ENCODE measurements at places on chromosomes 4 and X. TPM values are rescaled to one million over a fixed set of nuclear protein-coding genes. Genes with fewer than 3 reads are reported as not detected.

Gene RAB40AL
- not detected for total RNA-seq

Gene DMRTC1B
- not detected for total RNA-seq

Gene MAGEA9B
- not detected for total RNA-seq

Gene PARM1
- total RNA-seq: 0.21 TPM

Gene ODAM
- not detected for total RNA-seq

Gene MSX1
- not detected for total RNA-seq

Gene LDB2
- total RNA-seq: 0.24 TPM

Gene SLC6A14
- 6.7 TPM for total RNA-seq

Gene C4orf54
- not detected for total RNA-seq

Gene PCDH18
- under 0.01 TPM for total RNA-seq

Gene FAM9B
- not detected for total RNA-seq

Gene MAGEE2
- total RNA-seq: not detected

Gene DUX4
- not detected for total RNA-seq

Gene MCF2
- total RNA-seq: under 0.01 TPM

Gene MAGEA10
- total RNA-seq: not detected

Gene SPP1
- 2.3 TPM for total RNA-seq

Gene F11
- total RNA-seq: not detected

Gene ADGRG2
- 0.21 TPM for total RNA-seq

Gene TMEM154
- 30.5 TPM for total RNA-seq

Gene ZDHHC9
- 24.1 TPM for total RNA-seq

Gene LSM6
- total RNA-seq: 16.1 TPM

Gene CTAG2
- total RNA-seq: not detected

Gene MXD4
- 24.6 TPM for total RNA-seq

Gene FAM114A1
- 50.1 TPM for total RNA-seq

Gene FAM236C
- not detected for total RNA-seq

Gene DSPP
- not detected for total RNA-seq

Gene RUFY3
- total RNA-seq: 43.7 TPM

Gene MAGEB10
- total RNA-seq: not detected

Gene MAGT1
- 86.3 TPM for total RNA-seq

Gene LRP2BP
- total RNA-seq: 0.85 TPM

Gene SOX3
- total RNA-seq: not detected

Gene VCX3B
- not detected for total RNA-seq

Gene ERVMER34-1
- total RNA-seq: 2.9 TPM

Gene OFD1
- 14.0 TPM for total RNA-seq

Gene ETDA
- total RNA-seq: not detected

Gene GLRA3
- under 0.01 TPM for total RNA-seq

Gene AKAP17A
- 19.6 TPM for total RNA-seq

Gene PSAPL1
- under 0.01 TPM for total RNA-seq

Gene ENAM
- total RNA-seq: 0.48 TPM

Gene KCND1
- total RNA-seq: 0.43 TPM

Gene HELQ
- 7.7 TPM for total RNA-seq

Gene SH3D19
- 26.0 TPM for total RNA-seq

Gene CT45A5
- total RNA-seq: not detected

Gene PGAM4
- total RNA-seq: not detected

Gene FREM3
- total RNA-seq: not detected

Gene STBD1
- total RNA-seq: 16.9 TPM

Gene AKAP4
- total RNA-seq: not detected

Gene DCAF8L2
- total RNA-seq: not detected

Gene FATE1
- total RNA-seq: not detected

Gene MAGEB6
- total RNA-seq: not detected

Gene TMEM150C
- not detected for total RNA-seq

Gene MAGEA6
- not detected for total RNA-seq

Gene MAGEA3
- not detected for total RNA-seq

Gene DMRTC1
- not detected for total RNA-seq
